A549 treated with CpdA at 1 μM for 4 hours (cell line): ENCODE measurements at places on chromosomes 2 and 18. TPM values are rescaled to one million over a fixed set of nuclear protein-coding genes. Genes with fewer than 3 reads are reported as not detected.

Gene MARCHF7
- 52.7 to 75.4 TPM (median 56.7 TPM) in 5 replicates for total RNA-seq

Gene DSC3
- total RNA-seq, result 1.3 to 2.1 TPM (median 1.8 TPM) in 5 replicates

Gene TXNL1
- total RNA-seq, result 62.6 to 70.3 TPM (median 68.2 TPM) in 5 replicates

Gene OSBPL6
- total RNA-seq, result 6.5 to 7.9 TPM (median 7.0 TPM) in 5 replicates

Gene KCMF1
- total RNA-seq, result 81.8 to 102 TPM (median 92.5 TPM) in 5 replicates

Gene CD226
- total RNA-seq, result 0.06 to 0.16 TPM (median 0.09 TPM) in 4 of 5 replicates, not detected in the other

Gene TRIB2
- 0.20 to 0.65 TPM (median 0.43 TPM) in 5 replicates for total RNA-seq

Gene ALKAL2
- not detected in 5 replicates for total RNA-seq

Gene PRKAG3
- not detected in 5 replicates for total RNA-seq

Gene PLEK
- 0.01 TPM in 1 of 5 replicates, not detected in the others for total RNA-seq

Gene CDH19
- 0.98 to 2.3 TPM (median 1.5 TPM) in 5 replicates for total RNA-seq

Gene KLHL14
- total RNA-seq, result not detected in 5 replicates
